ENCODE measurements at places on chromosomes 3 and 15.

- no peak for DNase-seq
Observed at GRCh38 chr3:193945143-193945542, 190.8 kb upstream of the HES1 start.

GRCh38 chr15:80289528-80290495 is 37.8 kb upstream of the CTXND1 start:
- DNase-seq: no peak

DNA sequence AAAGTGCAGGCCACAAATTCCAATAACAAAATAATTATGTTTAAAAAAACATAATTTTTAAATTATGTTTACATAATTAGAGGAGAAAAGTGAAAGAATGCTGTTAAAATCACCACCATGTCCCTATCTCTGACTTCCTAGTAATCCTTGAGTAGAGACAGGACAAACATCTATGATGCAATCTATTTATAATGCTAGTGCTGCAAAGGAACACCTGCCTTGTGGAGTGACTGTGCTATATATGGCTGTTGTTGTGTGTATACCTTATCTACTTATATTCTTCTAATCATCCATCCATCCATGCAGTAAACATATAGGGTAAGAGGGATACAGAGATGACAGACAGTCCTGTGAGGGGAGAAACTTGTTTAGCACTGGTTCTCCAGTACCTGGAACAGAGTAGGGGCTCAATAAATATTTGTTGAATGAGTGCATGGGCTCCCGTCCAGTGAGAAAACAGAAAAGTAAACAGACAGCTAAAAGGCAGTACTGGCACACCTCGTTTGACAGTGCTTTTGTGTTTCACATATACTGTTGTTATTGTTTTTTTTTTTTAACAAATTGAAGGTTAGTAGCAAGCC is 229.3 kb upstream of the UBE2E1 start:
- DNase-seq: no peak

- no peak for DNase-seq
Observed at GRCh38 chr3:27573780-27574437, 89.7 kb upstream of the SLC4A7 start.

GRCh38 chr3:195570912-195571311 is 12.8 kb downstream of the APOD start:
- no peak for DNase-seq

DNA sequence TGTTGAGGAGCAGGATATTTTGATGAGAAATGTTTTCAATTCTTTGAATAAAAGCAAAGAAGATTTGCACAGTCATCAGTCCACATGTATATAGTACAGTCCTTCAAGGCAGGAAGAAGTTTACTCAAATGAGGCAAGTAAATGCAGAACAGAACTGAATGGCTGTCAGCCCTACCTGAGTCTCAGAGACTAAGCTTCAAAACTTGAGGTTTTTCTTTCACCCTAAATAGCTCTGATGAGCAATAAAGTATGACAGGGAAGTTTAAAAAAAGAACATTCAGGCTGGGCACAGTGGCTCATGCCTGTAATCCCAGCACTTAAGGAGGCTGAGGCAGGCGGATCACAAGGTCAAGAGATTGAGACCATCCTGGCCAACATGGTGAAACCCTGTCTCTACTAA is 232.5 kb downstream of the SUCLG2 start:
- no peak for DNase-seq

GRCh38 chr3:188662795-188663194 is 508.8 kb downstream of the LPP start:
- DNase-seq: no peak

- no peak for DNase-seq
Observed at GRCh38 chr15:98728082-98728810, 79.9 kb downstream of the IGF1R start.

GRCh38 chr15:68507447-68507846 is 71.3 kb upstream of the CORO2B start:
- DNase-seq: no peak

DNA sequence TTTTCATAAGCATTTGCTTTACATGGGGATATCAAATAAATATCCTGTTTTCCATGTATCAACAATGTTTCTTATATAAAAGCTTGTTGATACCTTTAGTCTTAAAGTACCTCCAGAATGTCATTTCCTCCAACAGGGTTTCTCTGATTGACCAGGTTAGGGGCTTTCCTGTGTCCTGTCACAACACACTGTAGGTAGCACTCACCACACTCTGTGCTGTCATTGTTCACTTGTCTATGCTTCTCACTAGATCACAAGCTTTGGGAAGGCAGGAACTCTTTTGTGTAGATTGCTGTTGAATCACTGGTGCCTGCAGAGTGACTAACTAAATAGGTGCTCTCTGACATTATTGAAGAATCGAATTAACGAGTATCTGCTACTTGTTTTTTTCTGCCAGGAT is 49.8 kb downstream of the USP50 start:
- DNase-seq: no peak

DNA sequence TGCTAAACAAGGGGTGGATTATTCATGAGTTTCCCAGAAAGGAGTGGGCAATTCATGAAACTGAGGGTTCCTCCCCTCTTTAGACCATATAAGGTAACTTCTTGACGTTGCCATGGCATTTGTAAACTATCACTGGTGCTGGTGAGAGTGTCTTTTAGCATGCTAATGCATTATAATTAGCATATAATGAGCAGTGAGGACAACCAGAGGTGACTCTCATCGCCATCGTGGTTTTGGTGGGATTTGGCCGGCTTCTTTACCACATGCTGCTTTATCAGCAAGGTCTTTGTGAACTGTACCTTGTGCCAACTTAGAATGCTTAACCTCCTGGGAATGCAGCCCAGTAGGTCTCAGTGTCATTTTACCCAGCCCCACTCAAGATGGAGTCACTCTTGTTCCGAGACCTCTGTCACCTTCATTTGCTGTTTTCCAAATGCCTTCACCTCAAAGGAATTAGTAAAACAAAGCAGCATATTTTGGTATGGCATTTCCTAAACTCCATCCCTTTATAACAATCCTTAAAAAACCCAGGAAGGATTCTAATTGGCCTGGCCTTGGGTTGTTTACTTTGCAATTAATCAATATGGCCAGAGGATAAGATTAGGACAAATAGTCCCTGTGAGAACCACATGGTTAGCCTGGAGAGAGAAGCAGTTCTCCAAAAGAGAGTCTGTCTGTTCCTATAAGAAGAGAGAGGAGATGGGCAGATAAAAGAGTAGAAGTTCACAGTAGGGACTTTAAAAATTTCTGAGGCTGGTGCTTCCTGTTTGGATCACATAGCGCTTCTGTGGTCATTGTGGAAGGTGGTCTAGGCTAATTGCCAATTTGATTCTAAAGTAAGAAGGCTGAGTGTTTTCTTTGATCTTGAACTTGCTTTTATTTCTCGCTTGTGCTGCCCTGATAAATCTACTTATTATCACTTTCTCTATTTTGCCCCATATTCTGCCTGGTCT is 155.2 kb upstream of the EOMES start:
- DNase-seq: no peak

DNA sequence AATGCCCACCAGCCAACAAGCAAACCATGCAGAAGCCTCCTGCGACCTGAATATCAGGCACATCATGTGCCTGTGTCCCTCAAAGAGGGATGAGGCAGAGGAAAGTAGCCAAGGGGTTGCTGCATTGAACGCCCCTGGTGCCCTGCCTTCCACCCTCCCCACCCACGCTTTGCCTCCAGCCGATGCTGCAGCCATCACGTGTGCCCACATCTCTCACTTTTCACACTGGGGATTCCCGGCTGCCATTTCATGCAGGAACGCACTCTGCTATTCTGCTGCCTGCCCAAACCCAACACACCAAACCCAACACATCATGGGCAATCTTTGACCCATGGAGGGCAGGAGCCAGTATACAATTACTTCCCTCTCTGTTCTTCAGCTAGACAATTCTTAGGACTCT is 462.2 kb upstream of the PROK2 start:
- DNase-seq: no peak

DNA sequence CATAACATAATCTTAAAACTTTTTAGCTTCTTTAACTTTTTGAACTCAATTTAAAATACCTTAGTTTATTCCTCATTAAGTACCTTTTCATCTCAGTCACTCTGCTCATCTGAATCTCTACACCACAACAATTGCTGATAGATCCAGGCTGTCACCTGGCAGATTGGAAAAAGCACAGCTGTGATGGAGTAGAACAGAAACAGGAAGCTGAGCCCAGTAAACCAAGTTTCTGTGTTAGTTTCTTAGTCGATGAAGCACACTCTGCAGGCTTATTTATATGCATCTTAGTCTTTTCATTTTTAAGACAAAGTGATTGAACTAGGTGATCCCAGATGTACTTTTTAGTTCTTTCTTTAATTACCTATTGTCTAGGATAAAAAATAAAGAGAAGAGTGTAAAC is 1398.0 kb upstream of the ALCAM start:
- no peak for DNase-seq

DNA sequence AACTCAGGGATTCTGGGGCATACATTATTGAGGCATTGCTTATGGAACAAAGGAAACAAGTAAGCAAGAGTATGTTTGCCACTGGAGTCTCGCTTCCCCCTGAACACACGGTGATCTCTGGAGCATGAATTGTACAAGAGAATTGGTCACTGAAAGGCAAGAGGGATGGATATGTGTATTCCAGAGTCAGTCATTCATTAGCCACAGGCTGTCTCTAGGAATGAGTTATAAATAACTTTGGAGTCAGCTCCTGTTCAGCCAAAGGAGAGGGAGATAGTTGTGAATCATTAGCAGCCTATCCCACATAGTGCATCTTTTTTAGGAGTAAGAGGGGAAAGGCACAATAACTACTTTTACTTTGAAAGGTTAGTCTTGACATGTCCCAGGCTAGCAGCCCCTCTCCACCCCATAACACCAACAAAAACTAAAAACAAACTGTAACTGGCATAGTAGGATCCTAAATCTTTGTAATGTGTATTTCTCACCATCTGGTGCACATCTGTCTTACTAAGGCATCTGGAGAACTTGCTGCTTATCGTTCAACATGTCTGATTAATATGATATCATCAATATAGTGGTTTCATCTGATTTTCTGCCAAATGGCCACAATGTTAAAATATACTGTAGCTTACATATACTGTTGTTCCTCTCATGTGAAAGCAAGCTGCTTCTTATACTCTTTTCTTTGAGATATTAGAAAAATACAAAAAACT is 462.2 kb downstream of the GRM7 start:
- no peak for DNase-seq
